Head of caudate nucleus (tissue), 42 donors: ENCODE measurements at places on chromosomes 6 and 20.
A peak's percentile ranks its signal among the peaks of the same experiment; 100 is the strongest.

DNA sequence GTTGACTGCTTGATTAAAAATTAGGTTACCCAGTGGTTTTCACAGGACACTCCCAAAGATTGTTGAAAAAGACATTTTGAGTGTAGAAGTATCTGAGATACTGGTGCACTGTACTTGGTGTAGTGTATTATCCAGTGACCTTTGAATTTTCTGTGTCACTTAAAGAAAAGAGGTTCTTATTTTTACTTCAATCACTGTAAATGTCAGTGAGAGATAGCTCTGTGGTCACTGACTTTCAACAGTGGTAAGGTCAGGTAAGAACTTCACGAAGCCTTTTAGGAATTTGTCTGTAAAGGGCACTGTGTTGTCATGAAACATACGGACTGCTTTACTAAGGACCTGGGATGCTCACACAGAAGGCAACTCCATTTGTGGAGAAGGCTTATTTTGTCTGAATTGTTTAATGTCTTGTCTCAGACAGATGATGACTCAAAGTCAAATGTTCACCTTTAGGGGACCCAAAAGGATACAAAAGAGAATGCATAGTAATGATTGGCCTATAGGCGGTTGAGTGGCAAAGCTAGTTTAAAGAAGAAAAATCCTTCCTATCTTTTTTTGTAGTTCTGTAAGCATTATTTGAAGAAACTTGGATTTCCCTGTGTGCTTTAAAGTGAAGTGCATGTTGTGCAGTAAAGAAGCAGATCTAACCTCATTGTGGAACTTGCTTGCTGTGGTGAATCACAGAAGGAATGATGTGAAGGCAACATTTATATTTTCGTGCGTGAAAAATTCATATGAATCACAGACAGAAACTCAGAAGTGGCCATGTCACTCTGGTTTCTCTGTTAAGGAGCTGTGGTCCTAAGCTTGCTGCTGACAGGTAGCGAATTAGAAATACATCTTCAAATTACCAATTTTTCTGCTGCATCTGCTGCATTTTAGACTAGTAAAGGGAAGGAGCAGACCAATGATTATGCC, 47.3 kb downstream of the ZFAND3 start:
- DNase-seq, result no peak

DNA sequence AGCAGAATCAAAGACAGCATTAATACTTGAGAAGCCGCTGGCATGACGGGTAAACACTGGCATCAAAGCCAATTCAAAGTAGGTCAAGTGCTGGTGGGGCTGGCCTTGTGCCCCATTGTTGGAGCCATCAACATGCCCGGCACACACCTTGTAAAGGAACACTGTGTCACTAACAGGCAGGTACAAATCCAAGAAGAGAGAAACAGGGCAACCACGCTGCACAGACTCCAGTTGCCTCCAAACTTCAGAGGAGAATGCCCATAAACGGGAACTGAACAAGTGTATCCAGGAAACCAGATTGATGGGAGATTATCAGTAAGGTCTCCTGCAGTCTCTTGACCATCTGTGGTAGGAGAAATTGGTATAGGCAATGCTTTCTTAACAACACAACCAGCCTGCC, 127.0 kb upstream of the STXBP5 start:
- peak; percentile 72 for DNase-seq

DNA sequence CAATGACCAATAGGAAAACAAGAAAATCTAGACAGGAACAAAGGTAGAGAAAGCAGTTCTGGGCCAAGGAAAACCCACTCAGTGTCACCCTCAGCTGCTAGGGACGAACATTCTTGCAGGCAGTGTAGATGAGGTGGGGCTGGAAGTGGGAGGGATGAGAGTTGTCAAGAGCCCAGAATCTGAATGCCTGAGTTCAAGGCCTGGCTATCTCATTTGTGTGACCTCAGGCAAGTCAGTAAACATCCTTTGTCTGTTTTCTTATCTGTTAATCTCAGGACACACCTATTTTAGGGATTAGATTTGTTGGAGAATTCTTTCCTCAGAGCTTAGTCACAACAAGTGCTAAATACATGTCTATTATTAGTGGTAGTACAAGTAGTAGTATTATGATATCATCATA, 50.9 kb upstream of the KIF16B start:
- DNase-seq, result no peak

DNA sequence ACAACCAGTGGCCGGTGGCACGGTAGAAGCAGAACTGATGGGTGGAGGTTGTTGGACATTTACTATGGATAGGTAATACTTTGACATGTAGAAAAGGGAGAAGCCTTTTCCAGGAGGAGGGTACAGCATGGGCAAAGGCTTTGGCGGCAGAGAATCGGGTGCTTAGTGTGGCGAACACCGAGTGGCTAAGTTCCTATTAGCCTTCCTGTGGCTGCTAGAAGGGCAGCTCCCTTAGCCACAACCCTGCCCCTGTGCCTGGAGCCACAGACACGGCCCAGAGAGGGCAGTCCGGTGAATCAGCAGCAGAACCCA, 37.9 kb upstream of the TGM2 start:
- no peak for DNase-seq

GRCh38 chr6:118746145-118746824, 94.9 kb upstream of the CEP85L start:
- DNase-seq, result no peak

DNA sequence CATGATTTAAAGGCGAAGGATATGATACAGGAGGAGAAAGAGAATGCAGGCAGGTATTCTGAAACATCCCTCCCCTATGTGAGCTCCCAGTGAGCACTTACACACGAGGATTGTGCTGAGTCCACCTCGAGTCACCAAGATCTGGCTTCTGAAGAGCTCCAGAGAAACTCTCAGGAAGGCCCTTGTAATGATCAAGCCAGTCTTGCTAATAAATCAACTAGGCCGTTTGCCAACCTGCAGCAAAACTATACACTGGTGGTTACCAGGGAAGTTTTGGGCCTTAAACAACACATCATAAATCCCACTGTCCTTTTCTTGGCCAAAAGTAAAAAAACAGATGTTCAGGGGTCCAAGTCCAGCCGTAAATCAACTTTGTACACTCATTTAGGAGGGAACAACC, 79.2 kb downstream of the STXBP5 start:
- no peak for DNase-seq

GRCh38 chr6:26457264-26457805, 420 bp upstream of the BTN2A1 start:
- peak; percentile 10 for DNase-seq

- DNase-seq, result no peak
These were observed 103.3 kb downstream of the FIG4 start for GRCh38 chr6:109794201-109794923.

DNA sequence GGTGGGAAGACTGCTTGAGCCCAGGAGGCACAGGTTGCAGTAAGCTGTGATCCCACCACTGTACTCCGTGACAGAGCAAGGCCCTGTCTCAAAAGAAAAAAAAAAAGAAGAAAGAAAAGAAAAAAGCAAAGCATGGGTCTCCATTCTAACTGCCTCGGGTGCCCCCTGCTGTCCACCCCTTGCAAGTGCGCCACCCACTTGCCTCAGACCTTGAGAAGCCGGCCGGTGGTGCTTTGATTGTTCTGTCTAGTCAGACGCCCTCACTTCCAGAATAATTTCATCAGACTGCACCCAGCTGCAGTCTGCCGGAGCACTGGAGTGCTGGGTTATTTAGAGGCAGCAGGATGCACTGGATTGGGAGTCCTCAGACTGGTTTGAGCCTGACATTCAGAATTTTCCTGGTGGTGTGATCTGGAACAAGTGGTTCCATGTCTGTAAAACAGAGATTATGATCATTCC, 17.6 kb upstream of the TM9SF4 start:
- peak; percentile 89 for DNase-seq

DNA sequence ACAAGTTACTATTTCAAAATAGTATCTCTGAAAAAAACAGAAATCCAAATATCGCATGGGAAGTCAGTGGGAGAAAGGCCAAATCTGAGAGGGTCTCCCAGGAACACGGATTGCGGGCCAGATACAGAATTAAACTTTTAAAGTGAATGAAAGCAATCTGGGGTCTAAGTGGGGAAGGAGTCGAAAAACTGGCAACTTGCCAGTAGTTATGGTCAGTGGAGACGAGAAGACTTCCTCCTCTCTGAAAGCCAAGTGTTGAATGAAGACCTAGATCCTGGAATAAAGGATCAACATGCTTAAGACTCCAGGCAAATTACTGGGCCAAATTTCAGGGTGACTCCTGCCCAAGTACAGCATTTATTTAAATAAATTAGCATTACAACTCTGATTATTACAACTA, 123.6 kb downstream of the BFSP1 start:
- no peak for DNase-seq

DNA sequence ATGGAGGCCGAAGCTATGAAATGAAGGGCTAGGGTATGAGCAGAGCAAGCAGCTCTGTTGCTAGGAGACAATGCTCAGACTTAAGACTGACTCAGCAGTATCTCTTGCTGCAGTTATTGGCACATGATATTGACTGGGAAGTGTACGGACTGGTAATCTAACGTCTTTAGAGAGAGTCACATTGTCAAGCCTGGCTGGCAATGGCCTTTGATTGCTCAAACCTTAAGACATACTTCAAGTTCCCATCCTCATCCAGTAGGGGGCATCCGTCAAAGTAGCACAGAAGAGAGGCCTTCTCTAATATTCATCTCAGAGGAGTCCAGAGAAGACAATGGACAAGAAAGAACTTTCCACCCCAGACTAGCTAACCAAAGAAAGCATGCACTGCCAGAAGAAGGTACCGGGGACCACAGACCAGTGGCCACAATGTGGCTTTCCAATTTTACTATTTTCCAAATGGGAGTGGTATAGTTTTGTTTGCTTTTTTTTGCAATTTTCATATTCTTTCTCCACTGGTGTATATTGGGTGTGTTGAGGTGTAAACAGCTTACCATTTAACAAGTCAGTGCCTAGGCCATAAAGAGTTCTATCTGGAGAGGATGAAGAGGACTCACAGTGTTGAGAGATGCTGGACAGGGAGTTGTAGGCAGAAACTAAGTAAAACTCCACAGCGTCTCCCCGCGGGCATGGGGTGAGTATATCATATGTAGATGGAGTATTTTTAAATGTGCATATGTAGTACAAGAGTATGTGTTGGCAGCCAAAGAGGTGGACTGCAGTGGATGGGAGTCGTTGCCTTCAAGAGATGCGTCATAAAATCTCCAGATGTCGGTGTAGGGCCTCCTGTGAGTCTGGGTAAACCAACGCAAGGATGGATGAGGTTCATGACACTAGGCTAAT, 36.7 kb downstream of the LRFN2 start:
- peak; percentile 26 for DNase-seq

DNA sequence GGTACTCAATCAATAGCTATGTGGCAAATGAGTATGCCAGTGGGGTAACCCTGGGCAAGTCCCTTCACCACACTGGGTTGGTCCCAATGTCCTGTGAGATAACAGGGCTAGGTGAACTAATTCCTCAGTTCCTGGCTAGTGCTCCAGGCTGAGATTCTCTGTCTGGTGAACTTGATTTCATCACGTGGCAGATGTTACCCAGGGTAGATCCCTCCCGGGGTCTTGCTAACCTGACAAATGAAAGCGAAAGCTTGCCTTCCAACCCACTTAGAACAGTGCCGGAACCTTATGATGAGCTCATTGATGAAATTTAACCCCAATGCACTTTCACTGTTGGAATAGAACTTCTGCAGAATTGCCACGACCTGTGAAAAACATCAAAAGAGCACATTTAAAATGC, 6.6 kb upstream of the ANKRD60 start:
- no peak for DNase-seq

DNA sequence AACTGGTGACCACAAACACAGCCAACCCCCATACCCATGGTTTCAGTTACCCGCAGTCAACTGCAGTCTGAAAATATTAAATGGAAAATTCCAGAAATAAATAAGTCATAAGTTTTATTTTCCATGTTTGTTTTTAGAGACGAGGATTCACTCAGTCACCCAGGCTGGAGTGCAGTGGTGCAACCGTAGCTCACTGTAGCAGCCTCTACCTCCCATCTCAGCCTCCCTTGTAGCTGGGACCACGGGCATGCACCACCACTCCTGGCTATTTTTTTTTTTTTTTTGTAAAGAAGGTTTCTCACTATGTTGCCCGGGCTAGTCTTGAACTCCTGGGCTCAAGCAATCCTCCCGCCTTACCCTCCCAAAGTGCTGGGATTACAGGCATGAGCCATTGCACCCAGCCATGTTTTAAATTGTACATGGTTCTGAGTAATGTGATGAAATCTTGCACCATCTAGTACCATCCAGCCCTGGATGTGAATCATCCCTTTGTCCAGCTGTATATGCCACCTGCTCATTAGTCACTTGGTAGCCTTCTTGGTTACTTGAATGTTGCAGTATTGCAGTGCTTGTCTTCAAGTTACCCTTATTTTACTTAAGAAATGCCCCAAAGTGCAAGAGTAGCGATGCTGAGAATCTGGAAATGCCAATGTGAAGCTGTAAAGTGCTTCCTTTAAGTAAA, 14.5 kb downstream of the CSNK2A1 start:
- peak; percentile 13 for DNase-seq

DNA sequence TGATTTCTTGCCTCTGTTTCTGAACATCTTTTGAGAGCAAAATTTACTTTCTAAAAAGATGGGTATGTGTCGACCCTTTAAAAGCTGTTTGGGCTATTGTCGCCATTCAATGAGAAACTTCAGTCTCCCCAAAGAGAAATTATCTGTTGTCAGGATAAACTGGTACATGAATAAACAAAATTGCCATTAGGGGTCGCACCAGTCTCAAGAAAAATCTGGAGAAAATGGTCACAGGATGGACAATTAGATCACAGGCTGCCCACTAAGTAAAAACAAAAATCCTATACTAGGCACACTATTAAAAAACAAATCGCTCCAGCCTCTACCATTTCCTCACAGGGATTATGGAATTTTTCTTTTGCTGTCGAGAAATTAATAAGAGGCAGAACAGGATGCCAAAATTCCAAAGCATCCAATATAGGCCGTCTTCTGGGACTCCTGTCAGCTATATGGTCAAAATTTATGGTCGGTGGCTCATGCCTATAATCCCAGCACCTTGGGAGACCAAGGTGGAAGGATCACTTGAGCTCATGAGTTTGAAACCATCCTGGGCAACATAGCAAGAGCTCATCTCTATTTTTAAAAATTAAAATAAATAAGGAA, 5.5 kb upstream of the HLA-E start:
- no peak for DNase-seq

- DNase-seq, result no peak
These were observed 10.2 kb upstream of the SRPK1 start for GRCh38 chr6:35931120-35931561.

GRCh38 chr6:108793516-108794251, 54.5 kb upstream of the ARMC2 start:
- no peak for DNase-seq

- DNase-seq, result no peak
These were observed 501.6 kb upstream of the MAP3K7 start for GRCh38 chr6:91088515-91088914.

DNA sequence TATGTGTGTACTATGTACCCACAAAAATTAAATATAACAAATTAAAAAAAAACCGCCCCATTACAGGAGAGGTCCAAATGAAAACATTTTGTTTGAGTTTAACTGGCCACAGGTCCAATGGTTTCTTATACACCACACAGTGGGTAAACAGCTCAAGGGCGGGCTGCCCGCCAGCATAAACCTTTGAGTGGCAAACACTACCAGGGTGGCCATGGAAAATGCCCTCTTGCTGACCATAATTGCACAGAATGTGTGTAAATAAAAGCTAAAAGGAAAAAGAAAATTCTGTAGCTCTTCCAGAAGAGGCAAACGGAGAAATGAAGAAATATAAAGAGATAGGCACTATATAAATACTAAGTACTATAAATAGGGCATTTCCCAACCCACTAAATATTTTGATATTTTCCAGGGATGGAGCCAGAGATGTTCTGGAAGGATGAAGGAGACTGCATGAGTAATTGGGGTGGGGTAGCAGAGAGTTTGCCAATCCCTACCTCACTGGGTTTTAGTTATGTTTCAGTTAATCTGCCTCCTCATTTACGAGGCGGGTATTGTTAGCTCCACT, 1.1 kb upstream of the CDC5L start:
- no peak for DNase-seq
